ENCODE measurements at places on chromosomes 1 and 21. TPM values are rescaled to one million over a fixed set of nuclear protein-coding genes. Genes with fewer than 3 reads are reported as not detected.

DNA sequence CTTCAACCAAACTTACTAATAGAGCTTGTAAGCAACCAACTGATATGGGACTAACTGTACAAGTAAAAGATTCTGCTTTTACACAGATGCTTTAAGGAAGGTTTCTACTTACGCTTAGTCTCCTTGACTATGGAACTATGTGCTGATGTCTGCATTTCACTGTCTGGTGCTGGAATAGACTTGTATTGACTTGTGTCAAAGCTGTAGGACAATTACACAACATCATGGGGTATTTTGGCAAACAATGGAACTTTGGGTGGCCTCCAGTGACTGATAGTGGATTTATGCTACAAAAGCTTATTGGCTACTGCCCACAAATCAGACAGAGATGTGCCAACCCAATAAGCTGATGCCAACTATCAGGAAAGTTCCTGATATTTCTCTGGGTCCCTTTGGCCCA lies 10.6 kb downstream of the CBR1 start:
- DNase-seq = no peak

Gene PMVK
- total RNA-seq = 31.6 TPM

GRCh38 chr1:67951014-67951413 lies 99.4 kb downstream of the DIRAS3 start:
- no peak for DNase-seq

DNA sequence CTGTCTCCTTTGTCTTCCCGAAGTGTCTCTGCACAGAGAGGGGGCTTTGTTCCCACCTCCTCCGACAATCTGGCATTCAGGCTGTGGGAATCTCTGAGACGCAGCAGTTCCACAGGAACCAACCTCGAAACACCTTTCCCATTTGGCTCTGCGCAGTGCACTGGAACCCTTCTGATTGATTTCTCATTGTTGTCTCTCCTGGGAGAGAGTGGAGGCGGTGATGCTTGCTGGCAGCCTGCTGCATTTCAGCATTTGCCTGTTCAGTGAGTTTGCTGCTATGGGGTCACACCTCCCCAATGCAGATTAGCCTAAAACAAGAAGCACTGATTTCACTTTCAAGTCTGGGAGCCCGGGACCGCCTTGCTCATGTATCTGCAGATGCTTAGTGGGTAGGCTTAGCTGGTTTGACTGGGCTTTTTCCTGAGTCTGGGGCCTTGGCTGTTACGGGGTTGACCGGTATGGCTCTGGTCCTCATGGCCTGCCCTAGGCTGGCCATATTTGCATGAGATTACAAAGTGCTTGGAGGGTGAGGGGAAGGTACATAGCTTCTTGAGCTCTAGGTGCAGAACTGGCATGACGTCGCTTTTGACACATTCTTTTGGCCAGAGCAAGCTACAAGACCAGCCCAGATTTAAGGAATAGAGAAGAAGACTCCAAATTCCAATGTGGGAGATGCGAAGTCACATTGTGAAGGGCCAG lies 695.3 kb downstream of the PTPRU start:
- DNase-seq = no peak

DNA sequence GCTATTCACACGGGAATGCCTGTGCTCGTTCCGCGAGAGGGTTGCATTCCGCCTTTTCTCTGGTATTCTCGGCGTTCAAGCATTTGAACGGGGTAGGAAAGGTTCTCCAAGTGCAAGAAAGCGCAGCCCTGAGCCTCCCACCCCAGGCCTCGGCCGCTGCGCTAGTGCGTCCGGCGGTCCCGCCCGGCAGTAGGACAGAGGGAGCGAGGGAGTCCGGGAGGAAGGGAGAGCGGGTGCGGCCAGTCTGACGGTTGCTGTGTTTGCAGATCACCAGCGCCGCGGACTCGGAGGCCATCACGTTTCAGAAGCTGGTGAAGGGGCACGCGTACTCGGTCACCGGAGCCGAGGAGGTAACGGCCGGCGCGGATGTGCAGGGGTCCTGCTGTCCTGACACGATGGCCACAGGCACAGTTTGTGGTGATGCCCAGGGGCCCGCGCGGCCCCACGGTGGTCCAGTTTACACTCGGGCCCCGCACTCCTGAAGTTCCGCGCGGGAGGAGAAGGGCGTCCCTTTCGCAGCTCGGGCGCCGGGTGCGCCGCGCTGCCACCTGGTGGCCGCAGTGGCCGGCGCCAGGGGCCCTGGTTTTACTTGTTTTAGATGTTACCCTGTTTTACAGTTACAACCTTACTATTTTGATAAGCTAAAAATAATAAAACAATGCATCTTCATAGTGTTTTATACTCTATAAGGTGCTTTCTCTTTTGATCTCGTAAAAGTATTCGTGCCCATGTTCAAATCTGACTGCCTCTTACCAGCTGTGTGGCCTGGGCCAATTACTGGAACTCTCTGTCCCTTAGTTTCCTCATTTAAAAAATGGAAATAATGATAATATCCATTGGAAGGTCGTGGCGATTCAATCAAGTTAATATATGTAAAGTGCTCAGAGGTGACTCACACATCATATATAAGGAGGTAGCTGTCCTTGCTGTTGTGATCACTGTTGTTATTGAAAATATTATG lies 36.7 kb downstream of the CAPN2 start:
- DNase-seq = peak; percentile 90

DNA sequence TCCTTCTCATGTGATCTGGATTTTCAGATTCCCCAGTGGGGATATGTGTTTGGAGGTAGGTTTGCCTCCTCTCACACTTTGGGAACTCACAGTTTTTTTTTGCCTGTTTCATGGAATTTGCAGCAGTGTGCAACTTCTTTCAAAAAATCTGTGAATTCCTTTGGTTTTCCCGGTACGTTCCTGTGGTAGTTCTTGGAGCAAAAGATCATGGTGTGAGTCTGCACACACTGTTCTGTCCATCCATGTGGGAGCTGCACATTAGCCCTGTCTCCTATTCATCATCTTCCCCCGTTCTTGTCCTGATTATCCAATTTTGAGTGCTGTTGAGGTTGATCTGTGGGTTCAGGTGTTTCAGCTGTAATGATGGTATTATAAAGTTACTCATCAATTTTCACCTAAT lies 30.3 kb upstream of the TACSTD2 start:
- DNase-seq = no peak

Gene CELA3B
- not detected for total RNA-seq

DNA sequence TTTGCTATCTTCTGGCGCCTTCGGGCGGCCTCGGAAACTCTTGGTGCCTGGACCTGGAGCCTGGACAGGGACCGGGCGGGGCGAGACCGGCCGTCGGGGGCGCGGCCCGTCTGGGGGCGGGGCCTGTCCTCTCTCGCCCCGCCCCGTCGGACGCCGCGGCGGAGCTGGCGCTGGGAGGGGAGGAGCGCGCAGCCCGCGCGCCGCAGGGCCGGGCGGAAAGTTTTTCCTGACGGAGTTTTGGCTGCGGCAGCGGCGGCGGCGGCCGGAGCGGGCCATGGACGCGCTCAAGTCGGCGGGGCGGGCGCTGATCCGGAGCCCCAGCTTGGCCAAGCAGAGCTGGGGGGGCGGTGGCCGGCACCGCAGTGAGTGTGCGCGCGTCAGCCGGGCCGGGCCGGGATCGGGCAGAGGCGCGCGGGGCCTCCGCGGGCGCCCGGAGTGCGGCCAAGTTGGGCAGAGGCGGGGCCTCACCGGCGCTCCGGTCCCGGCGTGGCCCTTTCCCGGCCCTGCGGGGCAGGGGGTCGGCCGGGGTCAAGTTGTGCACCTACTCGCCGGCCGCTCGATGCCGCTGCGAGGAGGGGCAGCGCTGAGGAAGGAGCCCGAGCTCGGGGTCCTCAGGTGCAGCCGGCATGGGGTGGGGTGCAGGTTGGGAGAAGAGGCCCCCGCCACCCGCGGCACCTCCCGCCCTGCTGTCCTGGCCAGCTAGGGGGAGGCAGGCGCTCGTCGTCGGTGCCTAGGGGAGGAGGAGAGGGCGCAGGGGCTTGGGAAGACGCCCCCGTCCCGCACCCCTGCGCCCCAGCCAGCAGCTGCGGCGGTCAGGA lies at the start of gene LDLRAP1:
Gene LDLRAP1 (plus strand): TSS at position 182 of the 818 bp plus-strand sequence. CDS start 93 bp downstream, at position 275.
- no peak for DNase-seq

GRCh38 chr1:55056632-55056992 lies 17.3 kb downstream of the PCSK9 start:
- peak; percentile 71 for DNase-seq
